Stimulated activated CD4-positive, alpha-beta T cell treated with anti-CD3 and anti-CD28 coated beads, Interleukin-4, amount 100 ng/mL, for 1 hour (primary cell): ENCODE measurements at places on chromosomes 4 and X.

- DNase-seq = no peak
Observed at GRCh38 chrX:140525448-140525847, 20.6 kb upstream of the SOX3 start.

GRCh38 chrX:109990582-109991276 is 12.2 kb upstream of the TMEM164 start:
- no peak for DNase-seq

- DNase-seq = no peak
Observed at GRCh38 chrX:11282043-11282442, 11.2 kb upstream of the AMELX start.

DNA sequence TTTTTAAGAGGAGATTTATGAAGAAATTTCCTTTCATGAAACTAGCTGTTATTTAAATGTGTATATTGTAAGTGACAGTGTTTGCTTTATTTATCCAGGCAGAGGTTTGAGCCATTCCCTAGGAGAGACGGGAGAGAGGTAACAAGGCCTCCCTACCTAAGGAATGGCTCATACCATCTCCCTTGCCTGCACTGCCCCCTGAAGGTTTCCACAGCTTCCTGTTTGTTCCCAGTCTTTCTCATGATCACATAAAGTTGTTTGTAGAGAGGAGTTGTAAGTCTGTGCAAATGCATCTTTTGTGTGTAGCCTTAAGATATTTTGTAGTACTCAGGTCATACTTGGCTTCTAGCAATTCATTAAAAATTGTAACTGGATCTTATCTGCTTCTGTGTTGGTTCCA is 1504.5 kb upstream of the PCDH10 start:
- no peak for DNase-seq

GRCh38 chr4:139556724-139557555 is 921 bp upstream of the SETD7 start:
- peak; percentile 57 for DNase-seq

DNA sequence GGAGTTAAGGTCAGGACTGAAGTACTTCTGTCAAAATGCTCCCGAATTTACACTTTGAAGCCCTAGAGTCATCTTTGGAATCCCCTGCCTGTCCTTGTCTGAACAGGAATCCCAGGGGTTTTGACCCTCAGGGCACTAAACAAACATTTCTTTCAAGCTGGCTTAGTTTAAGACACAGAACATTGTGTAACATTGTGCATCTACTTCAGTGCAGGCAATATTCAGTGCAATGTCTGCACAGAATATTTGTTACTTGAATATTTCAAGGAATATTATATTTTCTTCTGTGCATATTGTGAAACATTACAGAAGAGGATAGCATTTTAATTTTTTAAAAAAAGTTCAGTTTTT is 763.4 kb downstream of the PCDH18 start:
- DNase-seq = no peak

DNA sequence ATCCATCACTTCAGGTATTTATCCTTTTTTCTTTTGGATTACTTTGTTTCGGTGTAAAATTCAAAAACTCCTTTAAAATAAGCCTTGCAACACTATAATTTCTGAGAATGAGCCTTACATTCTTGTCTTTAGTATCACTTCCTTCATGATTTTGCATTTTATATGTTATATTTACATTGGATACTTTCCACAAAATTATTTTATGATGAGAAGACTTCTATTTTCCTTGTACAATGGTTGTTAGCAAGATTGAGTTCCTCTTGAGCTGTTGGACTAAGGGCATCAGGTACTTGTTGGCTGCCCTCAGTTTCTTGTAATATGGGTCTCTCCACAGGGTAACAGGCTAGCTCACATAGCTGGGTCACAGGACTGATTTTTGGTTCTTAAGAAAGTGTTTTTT is 22.7 kb upstream of the HPGDS start:
- DNase-seq = no peak

- no peak for DNase-seq
Observed at GRCh38 chrX:128020701-128021100, 31.5 kb downstream of the ACTRT1 start.
